Common myeloid progenitor, CD34-positive (primary cell): ENCODE measurements at places on chromosomes 12 and 14.

DNA sequence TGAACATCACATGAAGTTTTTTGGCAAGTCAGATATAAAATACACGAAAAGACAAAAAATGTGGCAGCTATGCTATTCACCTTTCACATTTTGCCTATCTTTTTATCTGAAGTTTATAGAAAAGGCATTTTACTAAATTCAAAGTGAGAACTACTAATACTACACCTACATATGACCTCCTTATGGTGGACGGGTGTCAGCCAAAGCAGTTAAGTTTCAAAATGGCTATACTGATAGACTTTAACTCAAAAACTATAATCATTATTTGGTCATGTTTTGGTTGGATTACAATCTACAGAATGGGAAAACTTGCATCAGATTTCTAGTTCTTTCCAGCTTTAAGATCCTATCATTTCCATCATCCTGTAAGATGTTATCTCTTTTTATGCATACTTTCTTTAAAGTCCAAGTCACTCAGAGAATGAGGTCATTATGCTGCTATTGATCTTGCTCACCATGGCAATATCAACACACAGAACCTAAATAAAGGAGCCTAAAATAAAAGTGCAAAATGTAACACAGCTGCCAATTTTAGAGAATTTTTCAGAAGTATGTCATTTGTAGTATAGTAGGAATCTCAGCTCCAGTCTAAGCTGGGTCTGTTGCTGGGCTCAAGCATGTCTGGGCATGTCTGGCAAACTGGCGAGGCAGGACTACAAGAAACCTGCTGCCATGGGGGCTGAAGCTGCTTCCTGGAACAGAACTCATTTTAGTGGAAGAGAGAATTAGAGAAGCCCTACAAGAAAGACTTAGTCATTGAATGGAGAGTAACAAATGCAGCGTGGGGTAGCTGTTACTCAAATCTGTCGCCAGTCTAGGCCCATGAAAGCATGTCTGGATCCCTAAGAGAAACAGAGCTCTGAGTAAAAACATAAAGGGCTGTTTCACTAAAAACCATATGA lies 7.6 kb upstream of the AEBP2 start:
- DNase-seq = no peak

- DNase-seq = no peak
Measured at GRCh38 chr12:11741434-11742092, 92.1 kb downstream of the ETV6 start.

DNA sequence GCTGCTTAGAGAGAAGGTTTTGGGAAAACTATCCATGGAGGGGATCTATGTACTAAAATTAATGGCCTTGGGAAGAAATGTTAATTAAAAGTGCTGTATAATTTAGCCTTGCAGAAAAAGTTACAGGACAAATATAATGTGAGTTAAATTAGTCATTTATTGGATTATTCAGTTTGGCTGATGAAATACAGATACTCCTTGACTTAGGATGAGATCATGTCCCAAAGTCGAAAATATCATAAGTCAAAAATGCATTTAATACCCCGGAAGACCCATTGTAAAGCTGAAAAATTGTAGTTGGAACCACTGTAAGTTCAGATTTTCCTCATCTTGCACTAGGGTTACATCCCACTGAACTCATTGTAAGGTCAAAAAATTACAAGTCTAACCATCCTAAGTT lies 9.7 kb downstream of the RTRAF start:
- no peak for DNase-seq

DNA sequence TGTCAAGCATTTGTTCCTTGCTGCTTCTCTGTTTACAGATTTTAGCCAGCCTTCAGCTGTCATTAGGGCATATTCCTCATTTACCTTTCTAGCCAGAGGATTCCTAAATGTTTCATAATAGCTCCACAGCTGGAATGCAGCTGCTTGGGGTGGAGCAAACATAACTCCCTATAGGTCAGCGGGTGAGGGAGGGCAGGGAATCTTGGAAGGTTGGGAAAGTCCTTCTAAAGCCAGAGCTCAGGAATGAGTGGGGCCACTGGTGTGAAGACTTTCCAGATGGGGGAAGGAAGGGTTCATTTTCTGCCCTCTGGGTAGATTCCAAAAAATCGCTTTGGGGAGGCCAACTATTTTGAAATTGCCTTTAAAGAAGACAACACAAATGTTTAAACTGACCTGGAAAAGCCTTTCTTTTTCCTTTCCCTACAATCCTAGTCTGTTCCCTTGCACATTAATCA lies 16.3 kb upstream of the IRF2BPL start:
- DNase-seq = no peak

DNA sequence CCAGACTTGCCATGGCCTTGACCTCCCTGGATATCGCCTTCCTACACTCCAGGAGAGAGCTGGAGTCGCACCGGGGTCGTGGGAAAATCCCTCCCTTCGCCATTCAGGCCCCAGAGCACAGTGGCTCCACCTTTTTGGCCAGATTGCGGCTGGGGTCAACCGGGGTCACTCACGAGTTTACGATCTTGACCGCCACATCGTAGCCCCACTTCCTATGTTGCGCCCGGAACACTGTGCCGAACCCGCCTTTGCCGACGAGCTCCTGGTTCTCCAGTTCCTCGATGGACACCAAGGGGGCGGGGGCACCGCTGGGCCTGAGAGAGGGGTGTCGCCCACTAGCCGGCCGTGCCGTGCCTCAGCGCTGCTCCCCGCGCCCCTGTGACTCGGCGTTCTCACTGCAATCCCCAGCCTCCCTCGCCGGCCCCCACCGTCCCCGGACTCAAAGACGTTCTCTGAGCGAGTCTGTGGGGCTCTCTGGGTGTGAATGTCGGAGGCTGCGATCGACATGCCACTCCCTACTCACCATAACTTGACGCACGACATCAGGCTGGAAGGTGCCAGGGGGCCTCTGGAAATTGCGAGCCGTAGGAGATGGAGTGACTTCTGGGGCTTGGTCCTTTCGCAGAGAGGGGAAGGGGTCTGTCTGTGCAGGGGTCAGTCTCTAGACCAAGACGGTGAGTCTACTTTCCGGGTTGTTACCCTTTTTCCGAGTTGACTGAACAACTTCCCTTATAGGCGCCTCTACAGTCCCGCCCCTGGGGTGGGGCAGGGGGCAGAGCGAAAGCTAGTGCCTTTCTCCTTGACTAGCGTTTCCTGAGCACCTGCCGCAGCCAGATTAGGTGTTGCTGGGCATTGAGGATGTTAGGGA lies at the start of gene RIPK3:
TSS of gene RIPK3 (minus strand) at position 708 of the 868 bp plus-strand sequence. CDS start at position 543, 165 bp downstream.
- no peak for DNase-seq

DNA sequence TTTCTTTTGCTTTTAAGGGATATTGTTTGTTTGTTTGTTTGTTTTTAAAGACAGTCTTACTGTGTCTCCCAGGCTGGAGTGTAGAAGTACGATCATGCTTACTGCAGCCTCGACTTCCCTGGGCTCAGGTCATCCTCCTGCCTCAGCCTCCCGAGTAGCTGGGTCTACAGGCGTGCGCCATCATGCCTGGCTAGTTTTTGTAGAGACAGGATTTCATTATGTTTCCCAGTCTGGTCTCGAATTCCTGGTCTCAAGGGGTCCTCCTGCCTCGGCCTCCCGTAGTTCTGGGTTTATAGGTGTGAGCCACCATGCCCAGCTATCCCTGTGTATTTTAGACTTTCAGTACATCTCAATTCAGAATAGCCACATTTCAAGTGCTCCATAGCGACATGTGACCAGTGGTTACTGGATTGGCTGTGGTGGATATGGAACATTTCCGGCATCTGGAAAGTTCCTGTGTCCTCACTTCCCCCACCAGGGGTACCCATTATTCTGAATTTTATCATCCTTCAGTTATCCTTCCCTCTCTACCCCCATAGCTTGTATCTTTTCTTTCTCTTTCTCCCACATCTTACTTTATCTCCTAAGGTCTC lies 61.1 kb downstream of the HRK start:
- no peak for DNase-seq

- no peak for DNase-seq
Measured at GRCh38 chr14:88043529-88044443, 38.9 kb downstream of the GPR65 start.

DNA sequence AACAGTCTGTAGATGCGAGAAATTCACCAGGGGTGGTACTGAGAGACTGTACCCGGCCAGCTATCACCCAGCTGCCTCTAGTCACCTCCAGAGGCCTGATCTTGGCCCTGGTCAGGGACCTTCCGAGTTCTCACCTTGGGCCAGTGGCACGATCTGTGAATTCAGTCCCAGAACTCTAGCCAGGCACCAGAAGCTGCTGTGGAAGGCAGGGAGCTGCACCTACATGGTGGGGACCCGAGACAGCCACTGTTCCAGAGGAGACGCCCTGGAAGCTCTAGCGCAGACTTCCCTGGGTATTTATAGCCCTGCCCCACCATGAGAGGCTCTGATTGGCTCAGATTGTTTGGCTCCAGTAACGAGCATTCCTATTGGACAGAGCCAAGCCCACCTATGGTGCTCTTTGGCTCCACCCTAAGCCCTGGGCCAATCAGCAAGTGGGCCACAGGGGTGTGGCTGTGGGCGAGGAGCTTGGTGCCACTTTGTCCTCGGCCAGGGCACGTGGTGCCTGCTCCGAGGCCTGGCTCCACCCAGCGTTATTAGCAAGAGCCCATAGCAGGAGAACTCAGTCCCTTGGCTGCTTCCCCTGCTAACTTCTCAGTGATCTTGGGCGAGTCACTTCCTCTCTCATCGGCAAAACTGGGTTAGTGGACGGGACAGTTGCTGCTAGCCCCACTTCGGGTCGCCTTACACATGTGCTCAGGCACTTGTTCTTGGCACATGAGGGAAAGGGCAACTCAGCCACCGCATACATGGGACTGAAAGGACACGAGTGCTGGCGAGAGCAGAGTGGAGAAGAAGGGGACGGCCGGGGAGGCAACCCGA lies 89.0 kb upstream of the BCL11B start:
- DNase-seq = no peak

- DNase-seq = no peak
Measured at GRCh38 chr14:73794146-73794545, 57.5 kb upstream of the PTGR2 start.

DNA sequence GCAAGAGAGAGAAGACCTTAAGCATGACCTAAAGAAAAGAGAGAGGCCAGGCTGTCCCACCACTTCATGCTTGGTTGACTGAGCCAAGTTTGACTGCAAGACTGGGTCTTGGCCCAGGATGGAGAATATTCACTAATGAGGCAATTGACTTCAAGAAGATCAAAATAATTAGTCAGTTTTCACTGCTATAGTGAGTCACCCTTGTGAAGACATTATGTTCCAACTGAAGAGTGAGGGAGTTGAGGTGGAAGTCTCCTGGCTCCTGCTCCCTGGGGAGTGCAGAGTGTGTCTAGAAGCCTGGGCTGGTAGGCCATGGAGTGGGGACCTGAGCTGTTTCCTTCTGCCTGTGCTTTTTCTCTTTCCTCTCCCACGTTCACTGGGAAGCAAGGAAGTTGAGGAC lies 117.6 kb downstream of the CACNA1C start:
- no peak for DNase-seq

DNA sequence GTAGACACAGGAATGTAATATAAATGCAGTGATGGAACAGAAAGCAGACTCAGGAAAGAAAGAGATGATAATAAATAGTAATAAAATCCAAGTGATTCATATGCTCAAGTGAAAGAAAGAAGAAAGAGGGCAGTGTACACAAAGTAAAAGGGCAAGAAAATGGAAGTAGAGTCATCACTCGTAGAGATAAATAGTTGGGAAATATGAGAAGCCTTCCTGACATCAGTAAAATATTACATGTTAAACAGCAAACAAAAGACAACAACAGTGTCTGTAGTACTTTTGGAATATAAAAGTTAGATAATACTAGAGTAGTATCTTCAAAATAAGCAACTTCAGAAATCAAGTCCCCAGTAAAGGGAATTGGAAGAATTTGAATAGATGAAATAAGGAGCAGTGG lies 412.3 kb downstream of the RAD51B start:
- no peak for DNase-seq

DNA sequence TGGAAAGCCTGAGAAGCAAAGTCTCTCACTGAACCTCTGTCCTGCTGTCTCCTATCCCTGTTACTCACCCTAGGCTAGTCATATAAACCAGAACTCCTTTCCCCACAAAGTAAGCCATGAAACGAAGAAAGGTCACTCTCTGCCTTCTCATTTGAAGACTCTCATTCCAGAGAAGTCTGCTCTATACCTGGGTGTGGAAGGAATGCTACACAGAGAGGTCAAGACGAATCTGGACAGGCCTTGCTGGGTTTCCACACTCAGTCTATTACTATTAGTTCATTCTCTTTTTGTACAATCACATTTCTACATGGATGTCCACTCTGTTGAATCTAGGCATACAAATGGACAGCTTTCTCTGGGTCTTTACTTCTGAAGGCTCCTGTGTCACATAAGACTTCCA lies 2.4 kb upstream of the AEBP2 start:
- DNase-seq = no peak

DNA sequence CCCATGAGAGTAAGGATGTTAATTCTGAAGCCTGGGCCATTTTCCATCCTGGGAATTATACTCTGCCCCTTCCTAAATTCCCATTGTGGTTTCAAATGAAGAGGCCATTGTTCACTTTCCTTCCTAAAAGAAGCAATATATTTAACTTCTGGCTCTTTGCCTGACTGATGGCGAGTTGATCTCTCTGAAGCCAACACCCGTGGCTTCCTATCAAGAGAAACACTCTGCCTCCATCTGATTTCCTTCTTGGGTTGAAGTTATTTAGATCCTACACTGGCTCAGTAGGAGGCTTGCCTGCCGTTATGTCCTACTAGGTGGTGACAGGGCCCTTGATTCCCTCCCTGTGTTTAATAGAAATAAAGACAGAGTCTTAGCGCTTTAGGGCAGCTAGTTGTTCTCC lies 97.4 kb downstream of the PRKCH start:
- DNase-seq = peak; percentile 33

DNA sequence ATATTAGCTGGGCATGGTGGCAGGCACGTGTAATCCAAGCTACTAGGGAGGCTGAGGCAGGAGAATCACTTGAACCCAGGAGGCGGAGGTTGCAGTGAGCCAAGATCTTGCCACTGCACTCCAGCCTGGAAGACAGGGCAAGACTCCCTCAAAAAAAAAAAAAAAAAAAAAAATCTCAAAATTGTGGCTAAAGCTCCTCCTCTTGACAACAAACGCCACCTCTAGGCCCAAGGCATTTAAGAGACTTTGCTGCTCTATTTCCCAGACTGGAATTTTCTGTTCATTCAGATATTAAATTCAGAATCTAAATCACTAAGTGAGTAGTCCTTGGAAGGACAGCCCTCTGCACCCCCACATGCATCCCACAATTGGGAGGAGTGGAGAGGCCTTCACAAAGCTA lies 1.4 kb downstream of the ZFYVE1 start:
- no peak for DNase-seq

- DNase-seq = no peak
Measured at GRCh38 chr14:103056322-103057027, 874 bp downstream of the CDC42BPB start.

DNA sequence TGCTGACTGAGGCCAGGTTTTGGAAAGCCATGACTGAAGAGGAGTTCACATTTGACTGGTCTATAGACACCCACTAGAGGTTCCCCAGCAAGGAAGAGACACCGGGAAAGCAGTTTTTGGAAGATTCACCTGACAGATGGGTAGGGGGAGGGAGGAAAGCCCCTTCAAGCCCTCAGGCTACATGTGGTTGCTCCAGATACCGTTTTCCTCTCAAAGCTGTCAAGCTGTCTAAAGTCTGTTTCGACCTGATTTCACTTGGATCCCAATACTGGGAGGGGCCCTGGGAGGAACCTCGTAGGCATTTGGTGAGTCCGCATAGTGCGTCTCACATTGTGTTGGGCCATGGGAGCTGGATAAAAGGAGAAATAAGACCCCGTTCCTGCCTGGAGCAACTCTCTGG lies 1.7 kb upstream of the LRP1 start:
- no peak for DNase-seq
